ENCODE measurements at places on chromosomes 12 and 14.

- DNase-seq, result no peak
These were observed 78.6 kb downstream of the POLR3B start for GRCh38 chr12:106436164-106436563.

DNA sequence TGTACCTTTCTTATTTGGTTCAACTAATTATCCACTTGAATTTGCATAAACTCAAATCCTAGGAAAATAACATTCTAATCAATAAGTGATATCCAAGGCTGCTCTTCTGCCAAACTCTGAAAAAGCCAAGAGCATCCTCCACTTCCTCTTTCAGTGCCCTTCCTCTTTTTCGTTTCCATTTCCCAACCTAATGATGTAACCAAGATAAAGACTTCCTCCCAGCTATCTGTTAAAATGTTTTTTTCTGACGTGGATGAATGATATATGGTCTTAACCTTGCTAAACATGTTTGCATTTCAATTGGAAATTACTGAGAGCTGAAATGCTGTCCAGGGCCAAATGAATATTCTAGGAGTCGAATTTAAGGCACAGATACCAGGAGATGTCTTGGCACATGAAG lies 459.5 kb upstream of the PDE3A start:
- no peak for DNase-seq

- no peak for DNase-seq
These were observed 47.7 kb downstream of the LEMD3 start for GRCh38 chr12:65217086-65217485.

GRCh38 chr12:92408072-92408900 lies 262.6 kb upstream of the BTG1 start:
- no peak for DNase-seq

GRCh38 chr14:54792288-54792687 lies 110.3 kb downstream of the GCH1 start:
- no peak for DNase-seq

GRCh38 chr14:59983048-59983447 lies 63.1 kb downstream of the LRRC9 start:
- no peak for DNase-seq

DNA sequence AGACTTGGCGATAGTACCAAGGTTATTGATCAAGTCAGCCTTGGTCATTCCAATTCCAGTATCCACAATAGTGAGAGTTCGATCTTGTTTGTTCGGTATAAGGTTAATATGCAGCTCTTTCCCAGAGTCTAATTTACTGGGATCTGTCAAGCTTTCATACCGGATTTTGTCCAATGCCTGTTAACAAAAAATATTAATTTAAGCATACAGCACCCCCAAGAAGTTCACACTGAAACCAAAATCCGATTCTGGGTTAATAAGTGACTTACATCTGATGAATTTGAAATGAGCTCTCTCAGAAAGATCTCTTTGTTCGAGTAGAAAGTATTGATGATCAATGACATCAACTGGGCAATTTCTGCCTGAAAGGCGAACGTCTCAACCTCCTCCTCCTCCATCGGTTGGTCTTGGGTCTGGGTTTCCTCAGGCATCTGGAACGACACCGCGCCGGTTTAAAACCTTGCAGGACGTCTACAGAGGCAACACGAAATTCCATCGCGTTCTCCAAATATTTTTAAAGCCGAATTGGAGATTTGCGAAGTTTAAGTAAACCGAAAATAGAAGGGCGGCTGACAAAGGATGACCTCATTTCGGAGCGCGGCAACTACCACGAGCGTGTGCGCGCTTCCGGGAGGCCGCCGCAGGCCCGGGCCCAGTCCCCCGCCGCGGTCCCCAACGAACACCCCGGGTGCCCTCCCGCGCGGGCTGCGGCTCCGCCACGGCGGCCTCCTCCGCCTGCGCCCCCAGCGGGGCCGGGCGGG lies 716 bp downstream of the HSP90AA1 start:
- no peak for DNase-seq

GRCh38 chr12:130713581-130713991 lies 2.5 kb downstream of the RIMBP2 start:
- no peak for DNase-seq

GRCh38 chr14:86766469-86766868 lies 1226.5 kb downstream of the GALC start:
- DNase-seq, result no peak

GRCh38 chr14:89828471-89829165 lies 125.9 kb downstream of the EFCAB11 start:
- DNase-seq, result no peak

DNA sequence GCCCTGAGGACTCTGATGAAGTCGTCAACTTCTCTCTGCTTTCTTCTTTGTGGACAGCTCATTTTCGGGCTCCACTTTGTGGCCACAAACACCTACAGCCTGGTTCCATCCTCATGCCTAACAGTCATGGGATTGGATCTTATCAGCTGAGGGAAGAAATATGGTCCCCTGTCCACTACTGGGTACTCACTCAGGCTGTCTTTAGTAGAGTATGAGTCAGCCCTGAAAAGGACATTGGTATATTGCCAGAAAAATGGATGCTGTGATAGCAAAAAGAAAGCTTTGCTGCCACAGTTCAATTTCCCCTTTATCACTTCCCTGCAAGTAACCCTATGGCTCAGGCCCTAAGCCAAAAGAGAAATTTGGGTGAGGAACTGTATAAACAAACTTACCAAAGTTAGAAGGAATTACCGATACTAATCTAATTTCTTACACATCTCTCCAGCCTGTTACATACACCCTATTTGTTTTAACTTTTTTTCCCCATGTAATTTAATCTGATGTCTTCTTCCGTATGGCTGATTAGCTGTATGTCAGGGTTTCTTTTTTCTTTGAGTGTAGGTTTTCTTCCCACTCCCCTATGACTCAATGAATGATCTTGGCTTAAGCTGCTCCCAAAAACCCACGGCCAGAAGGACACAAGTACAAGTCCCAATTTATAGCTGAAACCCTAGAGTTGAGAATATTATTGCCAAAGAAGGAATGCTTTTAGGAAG lies 29.1 kb downstream of the MTHFD1 start:
- DNase-seq, result no peak

- no peak for DNase-seq
These were observed 27.7 kb upstream of the CALM1 start for GRCh38 chr14:90368946-90369721.

GRCh38 chr12:3030821-3031429 lies 46.3 kb upstream of the TSPAN9 start:
- DNase-seq, result no peak

DNA sequence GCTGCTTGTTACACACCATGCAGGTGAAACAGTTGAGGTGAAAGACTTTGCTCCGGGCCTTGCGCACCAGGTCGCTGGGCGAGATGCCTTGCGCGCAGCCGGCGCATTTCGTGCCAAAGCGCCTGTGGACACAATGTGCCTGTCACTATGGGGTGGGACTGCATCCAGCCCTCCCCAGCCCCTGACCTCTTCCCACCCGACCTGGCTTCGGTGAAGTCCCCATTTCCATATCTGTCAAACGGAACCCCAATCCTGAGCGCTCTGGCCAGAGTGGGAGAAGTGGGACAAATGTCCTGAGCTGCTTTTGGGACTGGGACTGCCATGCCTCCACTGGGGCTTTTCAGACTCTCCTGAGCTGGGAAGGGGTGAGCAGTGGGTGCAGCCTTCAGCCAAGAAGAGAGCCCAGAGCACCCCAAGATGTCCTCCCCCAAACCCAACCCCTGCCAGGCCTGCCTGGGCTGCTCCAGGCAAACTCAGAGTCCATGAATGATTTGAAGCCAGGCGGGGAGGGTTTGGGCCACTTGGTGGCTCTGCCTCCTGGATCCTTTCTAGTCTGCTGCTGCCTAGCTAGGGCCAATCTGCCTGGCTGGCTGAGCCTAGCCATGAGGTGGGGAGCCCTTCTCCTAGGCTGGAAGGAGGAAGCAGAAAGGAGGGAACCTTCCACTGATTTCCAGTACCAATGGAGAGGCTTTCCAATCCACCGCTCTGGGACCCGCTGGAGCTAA lies 2.3 kb downstream of the LHX5 start:
- no peak for DNase-seq

GRCh38 chr12:27650011-27650410 lies 46.2 kb upstream of the REP15 start:
- no peak for DNase-seq

DNA sequence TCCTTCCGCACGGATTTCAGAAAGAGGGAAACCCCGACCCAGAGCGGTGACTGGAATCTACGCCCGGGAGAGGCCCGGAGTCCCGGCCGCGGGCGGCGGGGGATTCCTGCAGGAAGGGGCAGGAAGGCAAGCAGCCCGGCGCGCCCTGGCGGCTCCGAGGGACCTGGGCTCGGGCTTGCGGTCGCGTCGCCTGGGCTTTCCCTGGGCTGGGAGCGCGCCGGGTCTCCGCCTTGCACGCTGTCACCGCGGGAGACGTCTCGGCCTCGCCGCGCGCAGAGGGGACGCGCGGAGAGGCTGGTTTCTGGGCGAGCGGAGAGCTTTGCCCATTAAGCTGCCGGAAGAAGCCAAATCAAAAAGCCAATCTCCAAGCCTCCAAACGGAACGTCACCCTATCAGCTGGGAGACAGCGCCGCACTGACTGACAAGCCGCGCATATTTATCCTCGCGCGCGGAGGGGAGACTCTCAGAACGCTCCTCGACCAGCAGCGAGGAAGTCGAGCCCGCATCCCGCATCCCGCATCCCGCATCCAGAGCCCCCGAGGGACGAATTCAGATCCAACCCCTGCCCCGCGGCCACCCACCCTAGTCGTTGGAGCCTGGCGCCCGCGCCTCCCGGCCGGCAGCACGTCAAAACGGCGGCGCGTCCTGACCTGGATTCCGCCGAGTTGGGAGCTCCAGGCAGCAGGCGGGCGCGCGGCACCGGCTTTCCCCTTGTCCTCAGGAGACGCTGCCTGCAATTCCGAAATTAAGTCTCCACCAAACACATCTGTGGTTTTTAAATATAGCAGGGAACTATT lies at the start of gene SLC8A3:
SLC8A3 (minus strand) TSS at position 293 of the 797 bp plus-strand sequence. CDS start 20,529 bp downstream, outside the sequence.
- DNase-seq, result no peak

DNA sequence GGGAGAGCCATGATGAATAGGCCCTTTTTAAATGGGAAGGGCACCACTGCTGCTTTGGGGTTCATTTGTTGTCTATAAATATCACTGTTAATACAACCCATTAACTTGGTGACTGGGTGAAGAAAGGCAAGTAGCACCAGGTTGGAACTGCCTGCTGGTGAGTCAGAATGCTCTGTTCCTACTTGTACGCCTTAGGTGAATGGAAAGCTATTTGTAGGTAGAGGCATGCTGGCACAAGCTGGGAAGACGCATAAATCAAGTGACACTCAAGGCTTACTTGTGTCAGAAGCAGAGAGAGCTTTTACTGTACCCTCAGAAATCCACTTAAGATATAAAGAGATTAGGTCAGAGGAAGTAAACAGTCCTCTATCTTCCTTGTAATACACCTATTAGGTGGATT lies 142.5 kb downstream of the TMX1 start:
- DNase-seq, result no peak

GRCh38 chr12:104167519-104168458 lies 29.8 kb upstream of the NFYB start:
- DNase-seq, result no peak

DNA sequence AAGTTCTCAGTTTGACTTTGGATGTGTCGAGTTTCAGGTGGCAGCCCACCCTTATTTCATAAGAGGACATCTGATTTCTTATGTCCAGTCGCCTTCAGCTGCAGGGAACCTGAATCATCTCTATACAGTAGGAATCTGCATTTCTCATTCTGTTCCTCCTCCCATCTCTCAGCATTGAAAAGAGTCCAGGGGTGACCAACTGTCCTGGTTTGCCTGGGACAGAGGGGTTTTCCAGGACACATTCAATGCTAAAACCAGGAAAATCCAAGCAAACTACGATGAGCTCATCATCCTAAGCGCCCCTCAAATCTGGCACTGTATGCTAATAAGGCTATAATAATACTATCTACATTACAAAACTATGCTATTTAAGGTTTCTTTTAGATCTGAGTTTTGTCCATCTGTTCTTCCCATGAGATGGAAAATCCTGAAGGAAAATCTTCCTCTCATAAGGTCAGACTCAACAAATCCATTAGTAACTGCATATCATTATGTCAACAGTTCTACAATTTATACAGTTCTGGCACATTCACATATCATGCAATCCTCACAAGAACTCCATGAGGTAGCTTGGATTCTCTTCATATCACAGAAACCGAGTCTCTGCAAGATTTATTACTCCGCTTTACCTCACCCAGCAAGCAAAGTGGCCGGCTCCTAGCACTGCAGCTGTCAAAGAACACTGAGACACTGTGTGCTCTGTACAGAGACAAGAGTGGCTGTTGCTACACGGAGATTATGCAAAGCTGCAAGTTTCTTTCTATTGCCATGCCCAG lies 15.6 kb upstream of the CALM1 start:
- no peak for DNase-seq

Measured in NCI-H1048 (cell line).